ENCODE measurements at places on chromosomes 7 and 10.

DNA sequence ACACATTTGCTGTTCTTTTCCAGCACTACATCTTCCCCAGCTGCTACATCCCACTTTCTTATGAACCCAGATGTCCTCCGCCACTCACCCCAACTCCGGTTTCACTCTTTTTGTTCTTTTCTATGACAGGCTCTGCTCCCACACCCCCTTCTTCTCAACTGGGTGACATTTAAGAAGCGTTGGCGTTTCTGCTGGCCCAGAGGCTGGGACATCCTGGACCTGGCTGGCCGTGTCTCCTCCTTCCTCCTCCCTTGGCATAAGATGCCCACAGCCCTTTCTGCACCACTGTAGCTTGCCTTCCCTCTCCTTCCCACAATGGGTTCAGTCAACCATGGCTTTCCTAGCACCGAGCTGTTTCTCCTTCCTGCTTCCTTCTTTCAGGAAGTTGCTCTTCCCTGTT lies 9.4 kb upstream of the CALML5 start:
- no peak for DNase-seq

DNA sequence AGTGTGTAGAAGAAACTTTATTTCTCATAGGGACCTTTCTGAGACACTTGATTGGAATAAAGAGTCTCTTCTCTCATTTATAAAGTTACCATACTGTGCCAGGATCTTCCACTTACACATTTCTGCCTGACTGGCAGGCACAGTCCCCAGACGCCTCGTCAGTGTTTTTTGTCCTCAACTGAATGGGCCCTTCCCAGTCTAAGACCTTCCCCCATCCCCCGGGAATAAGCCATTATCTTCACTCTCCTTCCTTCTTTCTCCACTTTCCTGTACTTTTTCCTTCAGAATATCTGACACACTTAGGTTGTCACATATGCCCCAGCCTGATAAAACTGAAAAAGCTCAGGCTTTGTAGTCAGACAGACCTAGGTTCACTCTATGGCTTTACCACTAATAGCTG lies 35.3 kb upstream of the KCNIP2 start:
- DNase-seq: no peak

- no peak for DNase-seq
Measured at GRCh38 chr7:152072421-152072820, 46.9 kb downstream of the GALNT11 start.

- no peak for DNase-seq
Measured at GRCh38 chr7:117088623-117089194, 135.4 kb downstream of the ST7 start.

GRCh38 chr10:128526791-128527375 lies 400.7 kb upstream of the MKI67 start:
- DNase-seq: peak; percentile 16

- no peak for DNase-seq
Measured at GRCh38 chr10:113140143-113141011, 190.3 kb downstream of the TCF7L2 start.

- no peak for DNase-seq
Measured at GRCh38 chr7:39686261-39686924, 63.0 kb downstream of the RALA start.

- peak; percentile 47 for DNase-seq
Measured at GRCh38 chr10:14971867-14972448, 12.8 kb downstream of the MEIG1 start.

- DNase-seq: no peak
Measured at GRCh38 chr10:80701706-80702105, 164.0 kb downstream of the SH2D4B start.

DNA sequence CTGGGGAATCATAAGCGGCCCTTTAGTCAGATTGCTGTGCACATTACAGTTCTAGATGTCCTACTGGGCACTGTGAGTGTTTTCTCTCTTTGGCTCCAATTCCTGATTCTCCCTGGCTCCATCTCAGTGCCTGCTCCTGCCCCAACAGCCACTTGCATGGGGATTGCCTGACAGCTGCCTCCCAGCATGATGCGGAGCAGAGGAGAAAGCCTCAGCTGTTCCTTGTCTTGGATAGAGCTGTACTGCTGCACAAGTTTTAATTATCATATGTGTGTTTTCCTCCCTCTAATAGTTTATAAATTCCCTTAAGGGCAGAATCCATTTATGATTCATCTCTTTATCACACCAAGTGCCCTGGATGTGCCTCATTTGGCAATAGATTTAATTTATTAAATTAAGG lies 285.8 kb upstream of the COBL start:
- no peak for DNase-seq

- no peak for DNase-seq
Measured at GRCh38 chr7:105376908-105377533, 11.7 kb downstream of the SRPK2 start.

DNA sequence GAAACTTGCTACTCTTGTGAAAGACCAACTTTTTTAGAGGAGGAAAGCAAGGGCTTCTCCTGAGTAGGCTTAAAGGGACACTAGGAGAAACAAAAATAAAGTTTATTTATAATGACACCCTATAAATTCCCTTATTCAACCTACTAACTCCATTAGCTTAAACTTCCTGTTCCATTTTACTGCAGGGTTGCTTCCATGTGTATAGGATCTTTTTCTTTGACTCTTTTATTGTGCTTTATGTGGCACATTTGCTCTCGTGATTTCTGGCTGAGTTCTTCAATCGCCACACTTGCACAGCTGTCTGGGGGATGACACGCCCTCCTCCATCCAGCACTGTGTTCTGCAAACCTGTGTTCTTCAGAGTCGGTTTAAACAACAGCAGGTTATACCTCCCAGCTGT lies 225.7 kb upstream of the NPVF start:
- peak; percentile 36 for DNase-seq

GRCh38 chr10:77614778-77615625 lies 22.6 kb downstream of the KCNMA1 start:
- DNase-seq: no peak

DNA sequence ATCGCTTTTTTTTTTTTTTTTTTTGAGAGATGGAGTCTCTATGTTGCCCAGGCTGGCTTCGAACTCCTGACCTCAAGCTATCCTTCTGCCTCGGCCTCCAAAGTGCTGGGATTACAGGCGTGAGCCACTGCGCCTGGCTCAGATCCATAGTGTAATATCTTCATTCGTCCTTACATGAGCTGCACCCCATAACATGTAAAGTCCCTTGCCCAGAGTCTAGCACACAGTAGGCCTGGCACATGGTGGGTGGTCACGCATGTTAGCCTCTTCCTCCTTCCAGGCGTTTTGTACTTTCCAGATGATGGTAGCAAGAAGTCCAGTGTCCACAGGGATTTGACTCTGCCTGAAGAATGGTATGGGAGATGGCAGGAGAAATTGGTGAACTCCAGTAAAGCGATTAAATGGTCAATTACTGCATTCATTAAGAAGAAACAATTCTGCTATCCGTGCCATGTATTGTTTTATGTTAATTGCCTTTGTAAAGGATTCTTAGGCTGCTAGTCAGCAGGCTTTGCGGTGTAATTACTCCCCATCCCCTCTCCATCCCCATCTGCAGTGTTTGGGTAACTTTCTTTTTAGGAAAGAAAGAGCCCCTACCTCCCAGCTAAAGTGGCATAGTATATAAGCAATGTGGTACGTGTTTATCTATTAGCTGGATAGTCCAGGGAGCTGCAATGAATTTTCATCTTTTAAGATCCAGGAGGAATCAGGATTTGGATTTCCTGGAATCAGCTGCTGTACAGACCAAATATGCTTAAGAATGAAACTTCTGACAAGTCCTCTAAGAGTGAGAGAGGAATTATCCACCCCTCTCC lies 1.2 kb downstream of the TPST1 start:
- DNase-seq: no peak

- no peak for DNase-seq
Measured at GRCh38 chr10:76459016-76459730, 1027.7 kb downstream of the LRMDA start.

DNA sequence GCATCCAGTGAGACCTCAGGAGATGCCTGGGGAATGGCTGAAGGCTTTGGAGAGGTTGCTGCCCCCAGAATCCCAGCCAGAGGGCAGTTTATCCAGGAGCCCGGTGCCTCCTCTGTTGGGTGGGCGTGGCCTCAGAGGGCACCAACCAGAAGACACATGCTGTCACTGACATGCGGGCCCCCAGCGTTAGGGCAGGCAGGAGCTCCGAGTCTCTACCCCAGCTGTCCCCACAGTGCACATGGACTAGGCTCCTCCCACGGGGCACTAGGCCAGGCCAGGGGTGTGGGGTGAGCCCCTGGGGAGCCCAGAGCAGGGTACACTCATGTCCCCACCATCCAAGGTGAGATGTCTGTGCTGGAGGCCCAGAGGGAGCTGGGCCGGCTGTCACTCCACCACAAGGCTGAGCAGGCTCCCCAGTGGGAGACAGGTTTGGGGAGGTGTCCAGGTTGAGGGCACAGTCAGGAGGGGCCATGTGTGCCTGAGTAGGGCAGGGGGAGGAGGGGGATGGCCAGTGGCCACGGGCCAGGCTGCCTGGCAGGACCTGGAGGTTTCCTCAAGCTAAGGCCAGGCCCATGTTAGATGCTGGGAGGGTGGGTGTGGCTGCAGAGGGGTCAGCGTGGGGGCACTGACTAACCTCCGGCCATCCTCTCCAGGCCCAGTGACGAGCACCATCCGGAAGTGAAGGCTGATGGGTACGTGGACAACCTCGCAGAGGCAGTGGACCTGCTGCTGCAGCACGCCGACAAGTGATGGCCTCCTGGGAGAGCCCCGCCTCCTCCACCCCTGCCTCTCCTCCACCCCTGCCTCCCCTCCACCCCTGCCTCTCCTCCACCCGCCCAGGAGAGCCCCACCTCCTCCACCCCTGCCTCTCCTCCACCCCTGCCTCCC lies 131.3 kb downstream of the FAM53B start:
- DNase-seq: no peak

DNA sequence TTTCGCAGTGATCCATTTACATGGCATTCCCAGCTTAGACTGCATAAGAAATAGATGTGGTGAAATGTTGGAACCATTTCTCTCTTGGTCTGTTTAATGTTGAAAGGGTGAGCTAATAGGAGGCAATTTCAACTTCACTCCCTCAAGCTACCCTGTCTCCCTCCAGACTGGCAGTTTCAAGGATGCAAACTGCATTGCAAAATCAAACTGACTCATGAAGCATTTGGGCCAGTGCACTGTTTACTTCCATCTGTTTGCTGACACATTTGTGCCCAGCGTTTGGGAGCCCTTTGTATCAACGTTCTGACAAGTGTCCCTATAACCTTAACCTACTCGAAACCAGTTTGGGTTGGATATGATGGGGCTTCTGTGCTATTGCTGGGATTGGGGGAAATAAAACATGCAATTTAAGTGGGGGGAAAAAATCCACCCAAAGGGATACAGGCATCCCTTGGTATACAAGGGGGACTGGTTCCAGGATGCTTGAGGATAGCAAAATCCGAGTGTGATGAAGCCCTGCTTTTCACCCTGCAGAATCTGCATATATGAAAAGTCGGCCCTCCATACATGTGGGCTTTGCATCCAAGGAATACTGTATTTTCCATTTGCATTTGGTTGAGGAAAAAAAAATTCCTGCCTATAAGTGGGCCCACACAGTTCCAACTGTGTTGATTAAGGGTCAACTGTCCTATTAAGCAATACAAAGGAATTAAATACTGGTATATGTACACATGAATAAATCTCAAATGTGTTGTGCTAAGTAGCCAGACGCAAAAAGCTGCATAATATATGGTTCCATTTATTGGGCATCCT lies 15.6 kb downstream of the RHEB start:
- DNase-seq: no peak

GRCh38 chr7:103293526-103293925 lies 3.7 kb upstream of the PMPCB start:
- no peak for DNase-seq

- DNase-seq: no peak
Measured at GRCh38 chr7:81487516-81487915, 282.3 kb downstream of the HGF start.

DNA sequence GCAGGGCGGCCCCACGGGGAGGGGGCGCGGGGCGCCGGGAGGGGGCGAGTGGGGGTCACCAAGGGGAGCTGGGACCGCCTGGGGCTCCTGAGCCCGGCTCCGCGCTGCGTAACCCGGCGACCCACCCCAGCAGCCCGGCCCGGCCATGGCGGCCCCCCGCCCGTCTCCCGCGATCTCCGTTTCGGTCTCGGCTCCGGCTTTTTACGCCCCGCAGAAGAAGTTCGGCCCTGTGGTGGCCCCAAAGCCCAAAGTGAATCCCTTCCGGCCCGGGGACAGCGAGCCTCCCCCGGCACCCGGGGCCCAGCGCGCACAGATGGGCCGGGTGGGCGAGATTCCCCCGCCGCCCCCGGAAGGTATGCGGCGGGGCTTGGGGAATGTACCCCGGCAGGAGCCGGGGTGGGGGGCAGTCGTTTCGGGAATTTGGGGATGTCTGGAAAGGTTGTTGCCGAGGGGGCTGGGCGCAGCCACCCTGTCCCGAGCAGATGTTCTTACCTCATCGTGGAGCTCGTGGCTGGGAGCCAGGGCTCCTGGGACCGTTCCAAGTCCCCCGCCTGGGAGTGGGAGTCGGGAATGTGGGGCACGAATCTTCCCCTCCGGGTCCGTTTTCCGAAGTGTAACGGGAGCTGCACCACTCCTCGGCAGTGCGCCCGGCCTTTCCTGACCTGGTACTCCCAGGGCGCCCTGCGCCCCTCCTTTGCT lies 431 bp downstream of the ZYX start:
- DNase-seq: peak; percentile 18

- no peak for DNase-seq
Measured at GRCh38 chr7:115198143-115198542, 276.2 kb downstream of the MDFIC start.

- DNase-seq: no peak
Measured at GRCh38 chr7:24108906-24109376, 175.0 kb upstream of the NPY start.

DNA sequence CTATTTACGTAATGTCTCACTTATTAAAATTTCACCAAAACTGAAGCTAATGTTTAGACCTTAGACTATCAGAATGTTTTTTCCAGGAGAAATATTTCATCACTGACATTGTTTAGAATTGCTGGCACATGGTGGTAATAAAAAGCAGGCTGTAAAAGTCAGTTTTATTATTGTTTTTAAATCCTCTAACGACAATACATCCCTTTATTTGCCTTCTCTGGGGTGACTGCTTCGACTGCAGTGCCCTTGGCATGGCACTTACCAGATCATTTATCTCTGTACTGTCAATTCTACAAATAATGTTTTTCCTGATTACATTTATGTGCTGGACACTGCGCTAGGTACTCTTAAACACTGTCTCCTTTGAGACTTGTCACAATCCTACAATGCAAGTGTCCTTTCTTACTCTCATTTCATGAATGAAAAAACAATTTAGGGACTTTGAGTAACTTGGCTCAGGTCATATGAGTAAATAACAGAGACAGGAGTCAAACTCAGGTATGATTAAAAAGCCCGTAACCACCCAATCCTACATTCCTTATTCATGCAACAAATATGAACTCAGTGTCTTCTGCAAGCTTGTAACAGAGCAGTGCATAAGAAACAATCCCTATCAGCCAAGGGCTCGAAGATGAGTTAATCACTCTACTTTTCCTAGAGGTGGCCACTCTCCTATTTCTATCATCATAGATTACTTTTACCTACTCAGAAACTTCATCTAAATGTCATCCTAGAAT lies 5.6 kb upstream of the ING3 start:
- DNase-seq: no peak

GRCh38 chr7:79528421-79528820 lies 75.0 kb upstream of the MAGI2 start:
- DNase-seq: no peak

GRCh38 chr10:63700631-63701156 lies 179.5 kb downstream of the REEP3 start:
- DNase-seq: no peak

Data from RPMI8226 (cell line).